ENCODE measurements at places on chromosomes 12 and 14.

GRCh38 chr12:22312336-22312735 is 22.2 kb downstream of the ST8SIA1 start:
- no peak for DNase-seq

GRCh38 chr14:36171607-36172006 is 4.9 kb downstream of the PTCSC3 start:
- no peak for DNase-seq

- no peak for DNase-seq
These were observed 32.1 kb downstream of the SNRNP35 start for GRCh38 chr12:123490089-123490488.

DNA sequence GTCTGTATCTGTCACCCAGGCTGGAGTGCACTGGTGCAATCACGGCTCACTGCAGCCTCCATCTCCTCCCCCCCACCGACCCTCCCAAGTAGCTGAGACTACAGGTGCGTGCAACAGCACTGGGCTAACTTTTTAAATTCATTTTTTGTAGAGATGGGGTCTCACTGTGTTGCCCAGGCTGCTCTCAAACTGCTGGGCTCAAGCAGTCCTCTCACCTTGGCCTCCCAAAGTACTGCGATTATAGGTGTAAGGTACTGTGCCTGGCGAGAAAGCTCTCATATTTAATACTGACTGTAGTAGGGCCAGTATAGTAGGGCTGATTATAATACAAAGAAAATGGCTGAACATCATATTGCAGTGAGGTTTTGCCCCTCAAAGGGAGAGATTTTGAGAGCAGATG is 2.4 kb downstream of the RIC8B start:
- no peak for DNase-seq

GRCh38 chr14:24816011-24816928 is 182.3 kb upstream of the GZMB start:
- DNase-seq, result no peak

GRCh38 chr12:3552726-3553045 is 61.7 kb downstream of the PRMT8 start:
- no peak for DNase-seq

DNA sequence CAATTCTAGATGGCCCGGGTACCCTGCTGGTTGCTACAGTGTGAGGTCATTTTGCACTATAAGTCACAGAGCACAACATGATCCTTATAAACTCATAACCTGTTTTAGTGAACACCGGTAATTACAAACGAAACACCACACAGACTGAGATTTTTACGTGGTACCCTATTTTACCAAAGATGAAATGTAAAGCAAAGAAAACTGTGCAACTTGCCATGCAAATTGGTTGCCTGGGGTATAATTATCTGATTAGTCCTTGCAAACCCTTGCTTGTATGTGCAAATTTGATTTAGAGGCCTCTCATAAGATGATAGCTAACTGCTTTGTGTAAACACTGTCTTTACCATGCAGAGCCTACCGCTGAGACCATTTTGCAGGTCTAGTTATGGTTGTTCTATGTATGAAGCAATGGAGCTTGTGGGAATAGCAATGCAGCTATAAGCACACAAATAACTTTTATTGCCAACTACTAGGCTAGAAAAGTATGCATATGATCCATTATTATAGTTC is 372.1 kb upstream of the FAR2 start:
- no peak for DNase-seq
